ENCODE measurements at places on chromosomes 6 and 20.

GRCh38 chr20:24051160-24051559 lies 62.6 kb upstream of the GGTLC1 start:
- no peak for DNase-seq

GRCh38 chr20:58192065-58192464 lies 36.4 kb downstream of the ANKRD60 start:
- no peak for DNase-seq

DNA sequence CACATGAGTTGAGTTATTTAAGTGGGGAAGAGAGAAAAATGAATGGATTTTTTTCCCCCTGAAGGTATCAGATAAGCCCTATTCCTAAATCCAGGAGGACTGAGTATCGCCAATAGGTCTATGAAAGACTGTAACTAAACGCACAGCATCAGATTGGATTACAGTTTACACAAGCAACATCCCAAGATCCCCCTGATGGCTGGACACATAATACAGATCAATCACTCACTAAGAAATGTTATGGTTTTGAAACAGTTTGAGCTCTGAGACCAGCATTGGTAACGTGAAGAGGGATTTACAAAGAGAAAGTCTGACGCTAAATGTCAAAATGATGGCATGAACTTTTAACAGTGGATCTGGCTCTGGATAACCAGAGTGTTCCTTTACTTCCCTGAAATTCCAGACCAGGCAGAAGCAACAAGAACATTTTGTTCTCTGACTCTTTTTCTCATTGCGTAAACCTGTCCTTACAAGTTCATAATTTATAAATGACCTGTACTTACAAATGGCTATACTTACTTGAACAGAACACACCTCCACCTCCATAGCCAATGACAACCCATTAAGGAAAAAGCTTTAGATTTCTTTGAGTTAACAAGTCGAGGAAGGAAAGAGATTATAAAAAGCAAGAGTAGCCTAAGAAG lies 131.8 kb upstream of the BEND3 start:
- no peak for DNase-seq

DNA sequence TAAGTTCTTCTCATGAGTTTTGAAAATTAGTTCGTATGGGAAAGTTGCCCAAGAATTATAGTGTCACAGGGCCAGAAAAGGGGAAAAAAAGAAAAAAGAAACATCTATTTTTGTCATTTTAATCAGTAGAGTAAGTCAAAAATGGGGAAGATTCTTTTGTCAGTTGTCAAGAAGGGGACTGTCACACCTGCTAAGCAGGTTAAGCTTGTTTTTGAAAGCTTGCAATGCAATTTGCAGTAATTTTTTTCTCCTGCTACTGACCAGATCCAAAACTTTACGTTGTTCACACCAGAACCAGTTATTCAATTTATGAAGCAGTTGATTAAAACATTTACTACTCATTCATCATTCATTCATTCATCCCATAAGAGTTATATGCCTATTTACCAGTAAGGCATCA lies 171.4 kb downstream of the SOX4 start:
- DNase-seq = no peak

DNA sequence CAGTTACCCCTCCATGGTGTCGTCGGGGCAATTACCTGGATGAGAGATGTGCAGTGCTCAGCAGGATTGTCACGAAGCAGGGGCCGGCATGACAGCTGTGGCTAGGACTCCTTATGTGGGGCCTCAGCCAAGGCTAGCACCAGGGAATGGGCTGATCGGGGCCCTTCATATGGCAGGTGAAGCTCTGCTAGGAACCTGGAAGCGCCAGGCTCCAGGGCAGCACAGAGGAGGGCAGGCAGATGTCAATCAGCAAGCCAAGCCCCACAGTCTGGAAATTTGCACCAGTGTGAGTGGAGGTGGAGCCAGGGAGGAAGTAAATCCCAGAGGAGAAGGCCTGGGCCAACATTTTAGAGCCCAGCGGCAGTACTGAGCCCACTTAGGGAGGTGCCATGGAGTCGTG lies 21.2 kb downstream of the SYNDIG1 start:
- no peak for DNase-seq

DNA sequence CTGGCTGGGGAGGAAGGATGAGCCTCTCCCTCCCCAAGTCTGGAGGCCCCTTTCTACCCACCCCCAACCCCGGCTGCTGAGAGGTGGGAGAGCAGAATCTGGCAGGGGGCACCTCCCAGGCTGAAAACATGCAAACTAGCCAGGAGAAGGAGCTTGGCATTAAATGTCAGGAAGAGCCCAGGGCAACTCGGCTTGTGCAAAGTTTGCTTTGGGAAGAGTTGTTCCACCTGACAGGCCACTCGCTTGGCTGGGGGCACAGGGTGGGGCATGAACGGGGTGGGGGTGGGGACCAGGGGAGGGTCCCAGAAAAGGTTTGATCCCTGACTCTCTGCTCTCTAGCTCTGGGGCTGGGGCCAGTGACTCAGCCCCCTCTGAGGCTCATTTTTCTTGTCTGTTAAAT lies 3.0 kb downstream of the SPDEF start:
- DNase-seq = no peak

DNA sequence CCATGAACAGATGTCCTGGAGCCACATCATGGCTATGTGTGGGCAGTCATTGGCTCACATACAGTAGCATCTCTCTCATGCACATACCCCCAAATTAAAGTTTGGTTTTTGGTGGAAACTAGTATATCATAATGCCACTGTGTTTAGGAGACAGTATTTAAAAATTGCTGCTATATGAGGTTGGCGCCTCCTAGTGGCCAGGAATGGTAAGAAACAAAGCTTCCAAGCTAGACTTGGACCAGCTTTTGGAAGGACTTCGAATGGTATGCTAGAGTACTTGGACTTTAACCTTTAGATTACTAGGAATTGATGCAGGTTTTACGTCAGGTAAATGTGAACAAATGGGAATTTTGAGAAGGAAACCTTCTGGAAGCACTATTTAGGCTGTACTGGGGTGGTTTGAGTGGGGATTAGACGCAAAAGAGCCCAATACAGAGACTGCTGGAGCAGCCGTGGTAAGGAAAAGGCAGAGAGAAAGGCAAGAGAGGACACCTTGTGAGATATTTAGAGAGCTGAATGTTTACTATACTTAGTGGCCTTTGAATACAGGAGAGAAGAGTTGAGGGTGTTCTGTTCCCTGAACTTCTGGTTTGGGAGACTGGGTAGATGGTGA lies 23.8 kb downstream of the PRSS35 start:
- DNase-seq = peak; percentile 10

- DNase-seq = no peak
These were observed 48.1 kb downstream of the WDR27 start for GRCh38 chr6:169653691-169654090.

DNA sequence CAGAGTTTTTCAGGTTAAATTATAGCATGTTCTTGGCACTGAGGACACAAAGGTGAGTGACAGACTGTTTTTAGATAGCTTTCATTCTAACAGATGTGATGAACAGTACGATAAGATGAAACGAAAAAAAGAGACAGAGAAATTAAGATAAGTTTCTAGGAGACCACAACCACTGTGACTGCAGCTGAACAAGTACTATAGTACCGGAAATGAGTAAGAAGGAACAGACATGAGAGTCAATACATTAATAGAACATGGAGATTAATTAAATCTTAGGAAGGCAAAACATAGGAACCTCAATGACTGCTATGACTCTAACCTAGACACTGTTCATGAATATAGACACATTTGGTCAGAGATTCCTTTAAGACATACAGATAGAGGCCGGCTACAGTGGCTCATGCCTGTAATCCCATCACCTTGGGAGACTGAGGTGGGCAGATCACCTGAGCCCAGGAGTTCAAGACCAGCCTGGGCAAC lies 40.2 kb downstream of the HBS1L start:
- DNase-seq = no peak

GRCh38 chr6:69696273-69696672 lies 100.5 kb downstream of the LMBRD1 start:
- DNase-seq = no peak

DNA sequence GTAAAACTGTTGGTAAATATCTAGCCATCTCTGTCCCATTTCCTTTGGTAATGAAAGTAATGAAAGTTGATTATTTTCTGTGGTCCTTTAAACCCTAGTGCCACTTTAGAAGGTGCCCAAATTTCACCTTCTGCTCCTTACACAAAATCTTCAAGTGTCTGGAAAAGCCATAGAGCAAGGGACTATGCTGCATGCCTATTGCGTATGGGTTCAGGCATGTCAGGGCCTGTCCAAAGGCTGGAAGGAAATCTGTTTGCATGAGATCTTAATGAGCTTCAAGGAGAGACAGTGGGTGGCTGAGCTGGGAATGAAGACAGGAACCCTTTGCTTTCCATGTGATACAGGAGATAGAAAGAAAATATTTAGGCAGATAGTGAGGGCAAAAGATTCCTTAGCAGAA lies 66.6 kb upstream of the CCN6 start:
- no peak for DNase-seq

- no peak for DNase-seq
These were observed 279.7 kb downstream of the ZFAND3 start for GRCh38 chr6:38099221-38099620.

- DNase-seq = no peak
These were observed 4.8 kb downstream of the MUC21 start for GRCh38 chr6:30988209-30988825.

Measured in activated effector memory CD4-positive, alpha-beta T cell treated with Interleukin-2 at 50 U/mL for 16 hours (primary cell).